ENCODE measurements at places on chromosomes 11 and 22.

- no peak for DNase-seq
Observed at GRCh38 chr11:129779342-129779741, 36.3 kb upstream of the TMEM45B start.

DNA sequence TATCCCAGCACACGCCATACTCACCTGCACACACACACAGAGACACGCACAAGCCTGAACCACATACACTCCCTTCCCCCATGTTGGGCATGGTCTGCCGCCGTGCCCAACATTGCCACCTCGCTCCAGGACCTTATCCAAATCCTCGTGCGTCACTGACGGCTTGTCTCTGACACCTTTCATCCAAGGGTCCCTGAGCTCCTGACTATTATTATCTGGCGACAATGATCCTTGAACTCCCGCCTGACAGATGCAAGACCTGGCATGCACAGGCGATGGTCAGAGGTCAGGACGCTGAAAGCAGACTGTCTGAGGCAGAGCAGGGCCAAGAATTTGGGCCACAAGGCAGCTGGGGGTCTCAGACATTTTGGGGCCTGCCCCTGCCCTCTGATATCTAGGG, 4.2 kb downstream of the MB start:
- DNase-seq, result no peak

DNA sequence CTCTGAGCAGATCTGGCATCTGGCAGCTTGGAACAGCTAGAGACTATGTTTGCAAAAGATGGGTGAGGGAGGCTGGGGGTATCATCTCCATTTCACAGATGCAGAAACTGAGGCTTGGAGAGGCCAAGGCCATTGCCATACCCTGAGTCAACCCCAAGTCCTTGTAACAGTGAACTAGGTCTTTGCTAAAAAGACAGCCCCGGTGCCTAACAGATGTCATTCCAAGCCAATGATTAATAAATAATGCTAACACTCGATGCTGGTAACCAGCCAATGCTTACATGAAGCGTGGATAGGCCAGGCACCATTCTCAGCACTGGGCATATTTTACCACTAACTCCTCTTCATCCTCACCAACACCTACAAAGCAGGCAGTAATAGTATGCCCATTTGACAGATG, 164.0 kb downstream of the MN1 start:
- DNase-seq, result no peak

DNA sequence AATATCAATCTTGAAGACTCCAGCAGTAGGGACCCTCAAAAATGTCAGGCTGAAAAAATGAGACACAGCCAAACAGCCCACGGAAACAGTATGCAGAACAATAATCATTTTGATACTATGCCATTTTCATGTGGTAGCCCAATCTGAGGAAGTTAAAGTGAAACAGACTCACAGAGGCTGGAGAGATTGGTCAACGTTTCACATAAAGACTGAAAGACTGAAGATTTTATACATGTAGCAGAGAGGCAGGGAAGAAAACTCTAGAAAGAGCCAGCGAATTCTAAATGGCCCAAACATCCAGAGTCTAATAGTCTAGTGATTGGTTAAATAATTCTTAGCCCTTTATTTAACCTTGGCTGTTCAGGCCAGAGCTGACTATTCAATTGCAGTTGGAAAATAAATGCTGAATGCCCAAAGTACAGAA, 49.4 kb downstream of the MAML2 start:
- DNase-seq, result peak; percentile 46

DNA sequence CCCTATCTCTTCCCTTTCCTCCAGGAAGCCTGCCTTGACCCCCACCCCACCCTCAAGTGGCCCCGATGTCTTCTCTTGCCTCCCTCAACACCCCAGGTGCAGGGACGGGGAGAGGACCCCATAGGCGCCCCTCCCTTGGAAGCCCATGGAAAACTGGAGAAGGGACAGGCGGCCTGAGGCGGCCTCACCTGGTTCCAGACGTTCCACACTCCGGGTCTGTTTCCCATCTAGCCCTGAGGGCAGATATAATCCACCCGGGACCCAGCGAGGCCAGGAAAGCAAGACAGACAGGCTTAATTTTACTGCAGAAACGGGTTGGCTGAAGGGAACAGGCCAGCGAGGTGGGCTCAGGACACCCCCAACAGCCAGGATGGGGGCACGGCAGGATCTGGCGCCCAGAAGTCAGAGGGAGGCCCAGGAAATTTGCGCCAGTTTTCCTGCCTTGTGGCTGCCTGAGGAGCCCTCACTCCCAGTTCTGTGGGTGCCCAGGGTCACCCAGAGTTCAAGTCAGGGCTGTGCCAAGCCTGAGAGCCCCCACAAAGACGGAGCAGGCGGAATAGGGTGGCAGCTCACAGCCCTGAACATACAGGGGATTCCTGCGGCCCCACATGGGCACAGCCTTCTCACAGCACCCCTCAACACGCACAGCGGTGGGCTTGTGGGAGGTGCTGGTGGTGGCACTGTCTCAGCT, 3.0 kb upstream of the SIGIRR start:
- peak; percentile 2 for DNase-seq

- DNase-seq, result no peak
Observed at GRCh38 chr11:83061883-83062282, 9.8 kb downstream of the RAB30 start.

GRCh38 chr11:15711311-15711710, 596.6 kb downstream of the INSC start:
- no peak for DNase-seq

- DNase-seq, result no peak
Observed at GRCh38 chr11:17563231-17563646, 16.2 kb downstream of the OTOG start.

DNA sequence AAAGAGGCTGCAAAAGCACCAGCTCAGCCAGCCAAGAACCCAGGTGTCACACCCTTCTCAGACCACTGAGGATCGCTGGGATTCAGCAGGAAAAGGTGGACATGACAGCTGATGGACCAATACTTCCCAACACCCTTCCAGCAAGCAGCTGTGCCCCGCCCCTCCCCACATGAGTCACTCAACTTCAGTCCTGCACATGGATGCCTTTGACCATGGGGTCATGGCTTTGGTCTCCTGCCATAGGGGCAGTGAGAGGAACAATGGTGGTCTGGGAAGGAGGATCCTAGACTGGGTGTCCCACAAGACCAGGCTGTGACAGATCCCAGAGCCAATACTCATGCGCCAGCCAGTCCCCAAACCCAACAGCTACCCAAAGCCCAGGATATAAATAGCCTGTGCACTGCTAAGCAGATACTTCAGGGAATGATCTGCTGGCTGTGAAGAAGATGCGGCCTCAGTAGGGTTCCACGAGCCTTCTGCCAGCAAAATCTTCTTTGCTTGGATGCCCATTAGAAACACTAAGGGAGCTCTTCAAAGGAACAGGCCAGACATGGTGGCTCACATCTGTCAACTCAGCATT, 5.5 kb upstream of the RGL4 start:
- no peak for DNase-seq

GRCh38 chr22:40718250-40719204, 39.2 kb downstream of the MCHR1 start:
- DNase-seq, result no peak
